ENCODE measurements at places on chromosomes 2 and 18.

DNA sequence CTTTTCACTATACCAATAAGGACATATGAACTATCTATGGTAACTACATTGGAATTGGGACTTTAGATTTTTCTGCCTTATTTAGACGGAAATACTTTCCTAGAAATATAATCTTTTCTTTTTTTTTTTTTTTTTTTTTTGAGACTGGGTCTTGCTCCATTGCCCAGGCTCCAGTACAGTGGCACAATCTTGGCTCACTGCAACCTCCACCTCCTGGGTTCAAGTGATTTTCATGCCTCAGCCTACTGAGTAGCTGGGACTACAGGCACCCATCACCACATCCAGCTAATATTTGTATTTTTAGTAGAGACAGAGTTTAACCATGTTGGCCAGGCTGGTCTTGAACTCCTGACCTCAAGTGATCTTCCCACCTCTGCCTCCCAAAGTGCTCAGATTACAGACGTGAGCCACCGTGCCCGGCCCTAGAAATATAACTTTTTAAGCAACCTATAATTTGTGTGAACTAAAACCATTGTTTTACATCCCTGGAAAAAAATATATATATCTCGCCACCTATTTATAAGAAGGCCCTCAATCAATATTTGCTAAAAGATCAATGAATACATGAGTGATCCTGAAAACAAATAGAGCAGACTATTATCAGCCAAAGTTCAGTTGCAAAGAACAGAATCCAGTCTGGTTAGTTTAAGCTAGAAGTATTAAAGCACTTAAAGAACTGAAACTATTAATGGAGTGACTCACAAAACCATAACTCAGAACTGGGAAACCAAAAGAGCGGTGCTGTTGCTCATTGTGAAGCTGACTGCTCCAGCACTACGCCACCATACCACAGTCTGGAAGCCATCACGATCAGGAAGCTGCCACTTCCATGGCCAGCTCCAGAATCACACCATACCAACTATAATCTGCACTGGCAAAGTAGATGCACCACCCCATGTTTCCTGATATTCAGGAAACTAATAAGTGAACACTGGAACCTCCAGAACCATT lies 8.4 kb upstream of the HNRNPLL start:
- no peak for DNase-seq

DNA sequence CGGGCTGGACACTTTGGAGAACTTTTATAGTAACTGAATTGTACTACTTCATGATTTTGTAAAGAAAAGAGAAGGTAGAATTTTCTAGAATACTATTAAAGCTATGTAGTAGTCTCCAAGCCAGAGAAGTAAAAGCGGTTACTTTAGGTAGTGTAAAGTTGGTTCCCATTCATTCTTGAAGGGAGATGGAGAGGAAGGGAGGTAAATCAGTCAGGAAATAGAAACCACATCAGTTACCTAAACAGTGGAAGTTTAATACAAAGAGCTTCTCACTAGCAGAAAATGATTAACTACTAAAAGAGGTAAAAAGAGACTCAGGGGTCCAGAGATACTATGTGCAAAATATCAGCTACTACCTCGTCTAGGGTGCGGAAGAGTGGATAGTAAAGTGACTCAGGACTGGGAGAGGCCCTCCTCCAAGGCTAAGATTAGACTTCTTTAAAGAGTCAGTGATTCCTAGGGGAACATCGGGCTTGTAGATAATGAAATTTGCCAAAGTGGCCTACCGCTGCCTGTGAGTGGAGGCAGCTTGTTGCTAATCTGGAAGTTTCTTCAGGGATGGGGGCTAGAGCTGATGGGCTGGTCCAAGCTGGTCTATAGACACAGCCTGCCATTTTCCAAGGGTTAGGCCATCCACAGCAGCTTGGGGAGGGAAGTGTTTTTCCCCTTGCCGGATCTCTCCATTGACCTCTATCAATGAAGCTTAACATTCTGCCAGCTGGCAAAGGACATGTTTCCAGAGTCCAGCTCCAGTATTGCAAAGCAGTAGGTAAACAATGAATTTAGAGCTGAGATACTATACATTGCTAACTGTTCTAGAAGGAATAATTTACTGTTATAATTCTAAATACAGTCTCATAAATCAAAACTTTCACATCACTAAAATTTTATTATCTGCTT lies 246.4 kb upstream of the BOD1L2 start:
- no peak for DNase-seq

GRCh38 chr2:75023666-75024455 lies 65.4 kb downstream of the POLE4 start:
- no peak for DNase-seq

DNA sequence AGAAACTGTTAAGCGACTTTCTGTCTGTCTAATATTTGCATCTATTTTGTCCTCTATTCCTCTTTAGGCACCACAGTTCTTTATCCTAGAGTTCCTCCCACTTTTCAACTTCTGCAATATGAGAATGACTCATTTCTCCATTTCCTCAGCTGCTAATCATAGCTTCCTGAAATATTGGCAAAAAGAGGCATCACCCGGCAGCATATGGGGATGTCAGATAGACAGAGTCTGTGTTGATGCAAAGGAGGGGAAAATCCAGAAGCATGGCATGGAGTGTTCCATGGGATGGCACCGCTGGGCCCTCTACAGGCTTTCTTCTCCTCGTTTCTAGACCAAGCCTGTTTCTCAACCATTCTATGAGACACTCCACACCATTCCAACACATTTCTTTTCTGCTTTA lies 93.4 kb downstream of the DOCK10 start:
- peak; percentile 67 for DNase-seq

DNA sequence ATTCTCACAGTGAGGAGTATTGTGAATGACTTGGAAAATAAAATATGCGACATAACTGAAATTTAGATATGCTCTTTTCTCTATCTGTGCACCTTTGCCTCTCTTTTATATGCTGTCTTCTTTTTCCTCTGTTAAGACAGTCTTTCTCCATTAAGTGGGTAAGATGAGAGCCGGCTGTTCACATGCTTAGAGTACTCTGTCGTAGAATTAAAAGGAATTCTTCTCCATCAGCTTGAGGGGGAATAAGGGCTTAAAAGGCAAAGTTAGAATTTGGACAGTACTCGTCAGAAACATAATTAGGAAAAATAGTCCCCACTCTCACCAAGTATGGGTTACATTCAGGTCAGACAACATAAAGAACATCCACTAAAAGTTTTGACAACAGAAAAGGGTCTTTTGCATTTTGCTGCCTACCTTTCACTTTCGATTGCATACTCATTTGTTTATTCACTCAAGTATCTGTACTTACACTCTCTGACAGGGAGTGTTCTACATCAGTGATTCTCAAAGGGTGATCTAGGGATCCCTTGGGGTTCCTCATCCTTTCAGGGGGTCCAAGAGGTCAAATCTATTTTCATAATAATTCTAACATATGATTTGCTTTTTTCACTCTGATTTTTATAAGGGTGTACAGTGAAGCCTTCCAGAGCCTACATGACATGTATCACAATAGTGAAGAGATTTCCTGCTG lies 48.0 kb downstream of the ARHGAP15 start:
- no peak for DNase-seq

DNA sequence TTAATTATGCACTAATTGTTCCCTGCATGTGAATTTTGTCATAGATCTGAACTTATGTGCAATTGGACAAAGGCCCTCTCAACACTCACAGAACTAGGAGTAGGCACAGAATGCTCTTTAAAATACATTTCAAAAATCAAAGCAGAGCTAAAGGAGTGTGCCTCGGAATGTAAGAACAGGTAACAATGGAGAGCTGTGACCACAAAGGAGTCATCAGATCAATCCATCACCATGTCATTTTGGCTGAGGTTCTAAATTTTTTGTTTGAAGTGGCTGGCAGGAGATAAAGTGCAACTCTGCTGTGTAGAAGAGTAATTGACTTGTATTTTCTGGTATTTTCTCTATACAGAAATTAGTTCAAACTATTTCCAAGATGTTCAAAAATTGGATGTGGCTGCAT lies 155.4 kb downstream of the NRP2 start:
- no peak for DNase-seq

- no peak for DNase-seq
These were observed 499.9 kb upstream of the SPHKAP start for GRCh38 chr2:228681426-228681825.

GRCh38 chr18:6682437-6683111 lies 46.9 kb upstream of the ARHGAP28 start:
- DNase-seq, result no peak

DNA sequence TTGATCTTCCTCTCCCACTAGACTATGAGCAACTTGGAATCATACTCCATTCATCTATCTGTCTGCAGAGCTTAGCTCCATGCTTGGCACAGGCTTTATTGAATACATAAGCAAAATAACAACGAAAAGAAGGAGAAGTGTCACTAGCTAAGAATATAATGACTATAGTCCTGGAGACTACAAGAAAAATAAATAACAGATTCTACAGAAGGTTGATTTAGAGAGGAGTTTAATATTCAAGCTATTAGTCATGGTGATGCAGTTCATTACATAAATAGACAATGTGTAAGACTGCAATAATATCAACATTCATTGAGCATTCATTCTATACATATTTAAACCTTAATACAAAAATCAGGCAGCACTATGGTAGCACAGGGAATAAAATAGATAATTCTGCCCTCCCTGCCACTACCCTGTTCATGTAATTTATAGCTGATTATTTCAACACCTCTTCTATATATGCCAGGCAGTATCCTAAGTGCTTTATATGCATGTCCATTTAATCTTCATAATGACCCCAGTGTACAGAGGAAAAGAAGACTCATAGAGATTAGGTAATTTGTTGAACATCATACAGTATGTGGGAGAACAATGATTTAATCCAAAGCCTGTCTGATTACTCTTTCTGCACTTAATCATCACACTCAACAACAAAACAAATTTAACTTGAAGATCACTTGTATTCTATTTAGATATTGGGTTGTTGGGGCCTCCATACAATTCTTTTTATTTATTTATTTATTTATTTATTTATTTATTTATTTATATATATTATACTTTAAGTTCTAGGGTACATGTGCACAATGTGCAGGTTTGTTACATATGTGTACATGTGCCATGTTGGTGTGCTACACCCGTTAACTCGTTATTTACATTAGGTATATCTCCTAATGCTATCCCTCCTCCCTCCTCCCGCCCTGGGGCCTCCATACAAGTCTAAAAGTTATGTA lies 165.3 kb downstream of the RNF152 start:
- no peak for DNase-seq

DNA sequence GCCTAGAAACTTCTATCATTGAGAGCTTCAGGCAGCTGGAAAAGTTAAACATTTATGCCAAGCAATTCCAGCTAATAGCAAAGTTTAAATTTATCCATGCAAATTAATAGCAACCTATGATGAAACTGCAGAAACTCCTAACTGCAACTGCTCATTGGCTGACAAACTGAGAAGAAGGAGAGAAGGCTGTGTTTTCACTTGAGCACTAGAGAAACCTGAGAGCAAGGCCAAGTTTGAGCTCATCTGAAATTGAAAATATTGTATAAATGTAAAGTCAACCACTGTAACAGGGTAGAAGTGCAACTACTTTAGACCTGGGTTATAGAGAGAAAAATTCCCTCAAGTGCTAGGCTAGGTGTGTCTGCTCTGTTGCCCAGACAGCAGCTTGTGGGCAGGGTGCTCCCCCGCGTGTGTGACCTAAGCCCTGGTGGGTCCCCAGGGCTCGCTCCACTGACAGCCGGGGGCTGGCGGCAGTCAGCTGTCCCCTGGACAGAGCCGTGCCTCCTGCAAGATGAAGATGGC lies 50.2 kb downstream of the CABYR start:
- no peak for DNase-seq

DNA sequence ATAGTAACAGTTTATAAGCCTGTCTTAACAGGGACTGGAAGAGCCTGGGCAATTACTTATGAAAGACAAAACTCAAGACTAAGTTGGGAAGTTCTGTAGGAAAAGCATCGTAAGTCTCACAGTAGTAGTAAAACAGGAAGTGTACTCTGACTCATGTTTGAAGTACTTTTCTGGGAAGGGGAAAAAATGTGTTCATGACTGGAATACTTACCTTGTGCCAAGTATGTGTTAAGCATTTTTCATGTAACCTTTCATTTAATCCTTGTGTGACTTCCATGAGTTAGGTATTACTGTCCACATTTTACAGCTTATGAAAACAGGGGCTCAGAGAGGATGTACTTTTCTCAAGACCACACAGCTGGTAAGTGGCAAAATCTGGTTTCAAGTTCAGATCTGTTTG lies 13.7 kb upstream of the SKOR2 start:
- no peak for DNase-seq

GRCh38 chr18:70273021-70273420 lies 15.8 kb upstream of the SOCS6 start:
- no peak for DNase-seq

DNA sequence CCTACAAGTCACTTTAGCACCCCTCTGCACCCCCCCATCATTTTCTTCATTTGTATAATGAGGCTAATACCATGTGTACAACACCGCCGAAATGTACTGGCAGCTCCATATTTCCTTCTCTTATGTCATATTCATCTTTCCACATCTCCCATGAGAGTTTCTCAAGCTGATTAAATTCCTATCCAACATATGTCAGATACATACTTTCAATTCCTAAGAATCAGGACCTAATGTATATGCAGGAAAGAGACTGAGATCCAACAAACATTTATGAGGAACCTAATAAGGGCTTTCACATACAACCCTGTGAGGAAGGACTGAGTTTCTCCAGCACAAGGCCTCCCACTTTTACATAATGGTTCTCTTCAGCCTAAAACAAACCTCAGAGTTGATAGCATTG lies 41.9 kb downstream of the PRKD3 start:
- no peak for DNase-seq

DNA sequence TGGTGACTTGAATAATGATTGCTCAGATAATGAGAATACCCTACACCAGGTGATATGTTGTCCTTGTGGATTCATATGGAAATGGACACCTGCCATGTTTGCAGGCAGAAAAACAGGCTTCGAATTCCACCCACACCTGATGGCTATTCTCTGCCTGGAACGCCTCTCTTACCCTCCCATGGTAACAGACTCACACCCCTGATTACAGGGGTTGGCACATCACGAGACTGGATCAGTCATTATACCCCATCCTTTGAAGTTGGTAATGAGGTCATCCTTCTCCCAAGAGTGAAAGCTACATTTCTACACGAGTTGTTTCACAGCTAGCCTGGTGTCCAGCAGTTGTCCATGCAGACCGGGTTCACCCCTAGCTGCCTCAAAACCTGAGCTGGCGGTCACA lies 71.4 kb upstream of the MBOAT2 start:
- DNase-seq, result no peak

- DNase-seq, result no peak
These were observed 6.2 kb downstream of the PARD3B start for GRCh38 chr2:204551512-204551863.

DNA sequence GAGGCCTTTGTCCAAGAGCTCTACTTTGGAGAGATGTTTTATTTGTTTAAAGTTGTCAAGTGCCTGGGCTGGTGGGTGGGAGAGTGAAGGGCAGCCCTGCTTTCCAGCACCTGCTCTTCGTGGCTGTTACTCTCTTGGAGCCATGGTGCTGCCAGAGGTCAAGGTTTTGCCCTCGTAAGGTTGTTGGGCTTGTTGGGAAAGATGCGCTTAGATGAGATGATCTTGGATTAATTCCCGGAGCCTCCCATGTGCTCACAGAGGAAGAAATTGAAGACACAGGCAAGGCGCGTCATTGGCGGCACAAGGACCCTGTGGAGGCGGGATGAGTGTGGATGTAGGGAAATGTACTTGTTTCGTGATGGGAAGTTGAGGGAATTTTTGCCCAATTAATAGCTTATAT lies 27.9 kb downstream of the ZCCHC2 start:
- no peak for DNase-seq

- DNase-seq, result no peak
These were observed 95.6 kb downstream of the ITGA4 start for GRCh38 chr2:181552808-181553207.
